ENCODE measurements at places on chromosomes 2 and 18.

DNA sequence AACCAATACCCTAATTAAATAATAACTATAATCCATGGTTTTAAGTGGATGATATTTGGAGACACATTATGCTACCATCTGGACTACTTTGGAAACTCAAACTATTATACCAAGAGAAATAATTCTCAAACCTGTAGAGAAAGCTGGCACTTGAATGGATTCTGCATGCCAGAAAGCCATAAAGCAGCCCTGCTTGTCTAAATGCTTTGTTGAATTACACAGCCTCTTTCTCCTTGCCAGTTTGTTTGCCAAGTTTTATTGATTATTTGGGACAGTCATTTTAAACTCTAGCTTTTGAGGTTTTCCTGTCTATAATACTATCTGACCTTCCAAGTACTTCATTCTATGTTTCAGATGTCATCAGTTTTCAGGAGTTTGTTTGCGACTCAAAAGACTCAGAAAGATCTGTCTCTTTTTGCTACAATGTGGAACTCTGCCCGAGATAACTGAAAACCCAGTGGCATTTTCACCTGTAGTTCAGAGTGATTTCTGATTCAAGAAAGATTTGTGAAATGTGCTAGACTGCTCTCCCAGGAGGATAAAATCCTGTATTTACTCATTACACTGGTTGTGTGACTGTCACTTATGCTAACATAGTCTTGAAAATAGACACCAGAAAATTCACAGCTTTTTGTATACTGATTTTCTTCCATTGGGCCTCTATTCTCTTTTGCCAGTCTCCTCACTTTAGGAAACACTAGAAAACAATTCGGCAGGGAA is 29.2 kb upstream of the MBOAT2 start:
- no peak for DNase-seq

- DNase-seq, result no peak
These were observed 557.9 kb downstream of the DCC start for GRCh38 chr18:52897611-52898484.

GRCh38 chr18:54203914-54204313 is 20.6 kb downstream of the MBD2 start:
- DNase-seq, result no peak

DNA sequence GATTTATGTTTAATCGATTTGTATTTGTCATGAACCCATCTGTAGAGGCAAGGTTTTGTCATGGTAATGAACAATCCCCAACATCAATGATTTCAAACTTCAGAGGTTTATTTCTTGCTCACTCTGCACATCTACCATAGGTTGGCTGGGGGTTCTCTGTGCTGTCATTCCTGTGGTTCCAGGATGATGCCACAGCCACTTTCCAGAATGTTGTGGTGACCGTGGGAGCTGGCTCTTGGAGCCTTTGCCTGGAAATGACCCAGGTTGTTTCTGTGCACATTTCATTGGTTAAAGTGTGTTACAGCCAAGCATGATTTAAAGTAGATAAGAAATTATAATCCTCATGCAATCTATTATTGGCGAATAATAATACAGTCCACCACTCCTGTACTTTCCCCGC is 28.2 kb upstream of the EPAS1 start:
- no peak for DNase-seq

GRCh38 chr18:22423878-22424564 is 6.3 kb upstream of the CTAGE1 start:
- DNase-seq, result no peak

DNA sequence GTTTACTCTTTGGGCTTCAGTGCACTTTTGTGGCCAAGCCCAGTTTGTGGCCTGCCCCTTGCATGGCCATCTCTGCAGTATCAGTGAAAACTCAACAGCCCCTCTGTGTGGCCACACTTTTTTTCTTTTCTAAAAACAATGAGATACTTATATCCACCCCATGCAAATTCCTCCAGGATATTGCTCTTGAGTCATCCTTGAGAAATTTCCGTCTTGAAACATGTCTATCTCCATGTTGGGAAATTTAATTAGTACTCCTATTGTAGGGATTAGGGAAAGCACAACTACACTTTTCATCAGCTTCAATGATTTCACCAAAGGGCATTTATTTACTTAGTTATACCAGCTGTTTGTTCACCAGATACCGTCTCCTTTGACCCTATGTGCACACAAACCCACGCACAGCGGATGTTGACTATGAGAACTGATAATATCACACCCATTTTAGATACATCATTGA is 993.1 kb downstream of the TSN start:
- DNase-seq, result no peak

- DNase-seq, result no peak
These were observed 513.8 kb downstream of the ZEB2 start for GRCh38 chr2:144006139-144006538.

- no peak for DNase-seq
These were observed 12.9 kb downstream of the FZD7 start for GRCh38 chr2:202046572-202046971.

DNA sequence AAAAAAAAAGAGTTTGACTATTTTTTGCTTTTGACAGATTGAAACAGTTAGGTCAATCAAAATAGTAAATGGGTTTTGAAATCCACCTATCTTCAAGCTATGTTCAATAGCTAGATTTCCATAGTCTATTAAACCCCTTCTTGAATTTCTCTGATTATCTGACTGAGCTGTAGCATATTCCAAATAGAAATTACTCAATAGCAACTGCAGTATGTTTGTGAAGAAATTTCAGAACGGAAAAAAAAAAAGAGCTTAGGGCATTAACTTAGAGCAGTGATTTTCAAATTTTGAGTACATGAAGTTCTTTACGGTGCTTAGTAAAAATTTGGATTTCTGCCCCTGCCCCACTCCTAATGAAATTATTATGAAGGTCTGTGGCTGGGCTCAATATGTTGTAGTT is 432.3 kb downstream of the LRP1B start:
- no peak for DNase-seq

DNA sequence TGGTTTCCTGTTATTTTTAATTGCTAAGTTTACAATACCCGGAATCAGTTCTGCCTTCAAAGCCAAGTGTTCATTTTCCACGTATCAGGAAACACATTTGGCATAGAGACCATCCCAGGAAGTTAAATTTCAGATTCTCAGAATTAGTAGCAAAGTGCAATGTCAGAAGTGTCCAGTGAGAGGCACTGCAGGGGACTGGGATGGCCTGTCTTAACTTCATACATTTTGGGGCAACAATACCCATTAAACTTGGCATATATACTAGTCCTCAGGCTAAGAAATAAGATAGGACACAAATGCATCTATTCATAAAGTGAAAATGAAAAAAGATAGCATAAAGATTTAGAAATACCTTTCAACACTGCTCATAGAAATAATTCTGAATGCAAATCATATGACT is 1.5 kb upstream of the IL1RL2 start:
- DNase-seq, result no peak

DNA sequence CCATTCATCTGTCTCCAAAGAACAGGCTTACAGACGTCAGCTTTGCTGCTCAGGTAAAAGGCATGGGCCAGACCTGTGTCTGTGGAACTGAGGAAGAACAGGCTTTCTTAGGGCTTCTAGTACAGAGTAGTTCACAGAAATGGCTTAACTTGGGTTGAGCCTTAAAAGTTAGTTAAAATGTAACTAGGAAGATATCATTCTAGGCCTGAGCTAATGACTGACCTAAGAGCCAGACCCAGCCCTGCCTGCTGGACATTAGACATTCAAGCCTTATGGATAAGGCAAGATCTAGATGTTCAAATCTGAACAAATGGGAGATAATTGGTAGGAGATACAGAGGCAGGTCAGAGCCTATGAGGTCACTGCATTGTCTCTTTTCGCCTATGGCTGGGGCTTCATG is 73.9 kb upstream of the SLC14A2 start:
- no peak for DNase-seq

GRCh38 chr18:23397907-23398306 is 55.2 kb upstream of the RIOK3 start:
- DNase-seq, result no peak

GRCh38 chr2:54382601-54383000 is 73.5 kb upstream of the SPTBN1 start:
- no peak for DNase-seq

- no peak for DNase-seq
These were observed 12.2 kb downstream of the PLB1 start for GRCh38 chr2:28507796-28508764.

- DNase-seq, result no peak
These were observed 119.0 kb downstream of the GCA start for GRCh38 chr2:162462911-162463310.

GRCh38 chr18:22858121-22858520 is 75.0 kb upstream of the RBBP8 start:
- DNase-seq, result no peak

- no peak for DNase-seq
These were observed 36.7 kb downstream of the EN1 start for GRCh38 chr2:118810766-118811165.

- DNase-seq, result no peak
These were observed 21.2 kb upstream of the DARS1 start for GRCh38 chr2:136006658-136007057.

- no peak for DNase-seq
These were observed 20.3 kb upstream of the LAPTM4A start for GRCh38 chr2:20071397-20072383.

GRCh38 chr2:8882094-8882493 is 44.7 kb upstream of the KIDINS220 start:
- DNase-seq, result no peak

DNA sequence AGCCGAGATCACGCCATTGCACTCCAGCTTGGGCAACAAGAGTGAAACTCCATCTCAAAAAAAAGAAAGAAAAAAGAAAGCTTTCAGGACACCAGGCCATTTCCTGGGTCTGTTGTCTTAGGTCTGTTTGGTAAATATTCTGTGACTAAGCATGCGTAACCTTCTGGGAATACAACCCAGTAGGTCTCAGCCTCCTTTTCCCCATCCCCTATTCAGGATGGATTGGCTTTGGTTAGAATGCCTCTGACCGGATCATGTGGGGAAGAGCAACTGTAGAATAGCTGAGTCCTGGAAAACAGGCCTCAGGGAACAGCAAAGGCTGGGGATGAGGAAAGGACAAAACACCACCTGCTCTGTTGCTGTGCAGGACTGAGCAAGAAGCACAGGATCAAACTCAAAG is 1.6 kb upstream of the PDCL3 start:
- no peak for DNase-seq

DNA sequence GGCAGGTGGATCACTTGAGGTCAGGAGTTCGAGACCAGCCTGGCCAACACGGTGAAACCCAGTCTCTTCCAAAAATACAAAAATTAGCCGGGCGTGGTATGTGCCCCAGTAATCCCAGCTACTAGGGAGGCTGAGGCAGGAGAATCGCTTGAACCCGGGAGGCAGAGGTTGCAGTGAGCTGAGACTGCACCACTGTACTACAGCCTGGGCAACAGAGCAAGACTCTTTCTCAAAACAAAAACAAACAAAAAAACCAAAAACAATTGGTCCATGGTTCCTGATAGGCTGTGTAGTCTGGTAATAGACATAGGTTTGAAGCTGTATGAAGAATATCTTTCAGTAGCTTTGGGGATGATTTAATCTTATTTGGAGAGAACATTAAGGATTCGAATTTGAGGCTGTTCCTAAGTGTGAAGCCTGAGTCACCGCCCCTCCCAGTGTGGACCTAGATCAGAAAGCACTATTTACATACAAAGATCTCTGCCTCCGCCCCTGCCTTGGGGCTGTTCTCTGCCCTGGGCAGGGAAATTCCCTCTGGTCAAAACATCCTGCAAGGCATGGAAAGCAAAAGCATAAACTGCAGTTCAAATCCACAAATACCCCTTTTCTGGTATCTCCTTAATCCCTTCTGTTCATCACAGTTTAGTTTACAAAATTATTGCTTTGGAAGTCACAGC is 52.8 kb upstream of the PMAIP1 start:
- DNase-seq, result peak; percentile 84

DNA sequence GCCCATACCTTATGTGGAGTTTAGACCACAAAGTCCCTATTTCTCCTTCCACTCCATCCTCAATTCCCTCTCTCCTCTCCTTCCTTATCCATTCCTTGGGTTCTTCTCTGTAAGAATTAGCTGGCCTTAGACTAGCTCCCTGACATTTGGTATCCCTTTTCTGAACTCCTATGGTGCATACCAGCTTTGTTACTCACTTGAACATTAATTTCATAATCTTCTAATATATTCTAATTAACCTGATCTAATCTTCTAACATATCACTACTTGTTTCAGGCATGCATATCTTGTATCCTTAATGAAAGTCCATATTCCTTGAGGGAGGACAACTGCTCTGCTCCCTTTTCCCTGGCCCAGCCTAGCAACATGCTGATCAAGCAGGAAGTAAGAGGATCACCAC is 66.4 kb downstream of the EHD3 start:
- DNase-seq, result no peak

- no peak for DNase-seq
These were observed 85.0 kb downstream of the TFCP2L1 start for GRCh38 chr2:121200011-121200347.

DNA sequence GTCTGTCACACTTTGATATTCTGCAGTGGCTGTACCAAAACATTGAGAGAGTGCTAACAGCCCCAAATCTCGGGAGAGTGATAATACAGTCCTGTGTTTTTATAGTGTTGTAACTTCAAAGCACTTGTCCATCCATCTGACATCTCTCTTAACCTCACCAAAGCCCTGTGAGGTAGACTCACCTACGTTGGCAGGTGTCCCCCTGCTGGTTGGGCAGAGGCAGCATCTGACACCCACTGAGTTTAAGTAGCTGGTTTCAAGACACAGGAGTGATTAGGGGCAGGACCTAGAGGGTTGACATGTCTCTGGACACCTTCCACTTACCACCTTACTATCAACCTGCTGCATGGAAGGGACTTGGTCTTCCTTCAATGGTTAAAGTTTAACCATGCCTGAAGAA is 22.9 kb downstream of the COLEC12 start:
- DNase-seq, result peak; percentile 47

DNA sequence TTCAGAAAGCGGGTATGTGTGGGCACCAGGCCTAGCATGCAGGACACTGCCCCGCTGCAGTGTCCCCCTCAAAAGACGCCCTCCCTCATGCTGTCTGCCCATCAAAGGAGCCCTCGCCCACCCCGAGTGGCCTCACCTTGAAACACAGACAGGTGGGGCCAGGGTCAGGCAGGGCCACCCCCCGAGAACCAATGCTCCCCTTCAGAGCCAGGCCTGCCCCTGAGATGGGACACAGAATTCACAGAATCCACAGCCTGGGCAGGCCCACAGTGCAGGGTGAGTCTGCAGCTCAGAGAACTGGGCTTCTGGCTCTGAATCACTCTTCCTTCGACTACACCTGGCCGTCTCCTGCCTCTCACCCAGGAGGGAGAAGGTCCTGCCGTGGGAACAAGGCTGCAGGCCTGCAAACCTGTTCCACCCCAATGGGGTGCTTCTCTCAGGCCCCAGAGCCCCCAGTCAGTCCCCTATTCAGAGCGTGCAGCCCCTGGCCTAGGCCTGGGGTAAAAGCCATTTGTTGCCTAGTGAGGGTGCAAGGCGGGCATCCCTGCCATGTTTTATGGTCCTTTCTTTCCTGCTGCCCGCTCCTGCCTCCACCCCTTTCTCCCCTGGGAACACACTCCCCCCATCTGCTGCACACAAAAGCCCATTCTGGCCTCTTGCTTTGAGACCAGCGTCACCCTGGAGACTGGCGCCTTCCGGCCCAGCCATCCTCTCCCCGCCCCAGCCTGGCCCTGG is 11.3 kb upstream of the ARHGEF4 start:
- DNase-seq, result no peak

- DNase-seq, result no peak
These were observed 104.6 kb upstream of the CTDP1 start for GRCh38 chr18:79574938-79575525.

GRCh38 chr2:196075196-196075595 is 6.6 kb upstream of the DNAH7 start:
- DNase-seq, result no peak

- no peak for DNase-seq
These were observed 34.9 kb upstream of the RNF138 start for GRCh38 chr18:32056613-32057358.
